Activated CD4-positive, alpha-beta T cell treated with anti-CD3 and anti-CD28 coated beads, Interleukin-10, Interleukin-2, amounts not matched to agents 100 ng/mL and 50 ng/mL, durations not matched to agents 16 hours and 8 hours (primary cell): ENCODE measurements at places on chromosomes 11 and 22.

GRCh38 chr22:45516923-45517675 lies 14.4 kb downstream of the FBLN1 start:
- no peak for DNase-seq

- no peak for DNase-seq
These were observed 11.0 kb downstream of the IL17REL start for GRCh38 chr22:50001388-50002231.

- no peak for DNase-seq
These were observed 125.1 kb downstream of the WT1 start for GRCh38 chr11:32310214-32310601.

DNA sequence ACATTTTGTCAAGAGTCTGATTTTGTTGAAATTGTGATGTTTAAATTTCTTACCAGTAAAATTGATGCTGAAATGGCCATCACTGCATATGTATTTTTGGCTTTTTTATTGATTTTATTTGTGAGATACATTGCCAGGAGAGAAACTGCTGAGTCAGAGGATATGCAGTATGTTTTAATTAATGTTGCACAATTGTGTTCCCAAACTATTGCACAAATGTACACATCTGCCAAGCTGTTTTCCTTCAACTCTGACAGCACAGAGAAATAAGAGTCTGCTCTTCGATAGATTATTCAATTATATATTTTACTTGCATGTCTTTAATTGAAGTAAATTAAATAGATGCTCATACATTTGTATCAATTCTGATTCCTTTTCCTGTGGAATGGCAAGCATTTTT lies 640.2 kb upstream of the LUZP2 start:
- DNase-seq: no peak
